T-helper 9 cell (primary cell): ENCODE measurements at places on chromosomes 7 and 10.

DNA sequence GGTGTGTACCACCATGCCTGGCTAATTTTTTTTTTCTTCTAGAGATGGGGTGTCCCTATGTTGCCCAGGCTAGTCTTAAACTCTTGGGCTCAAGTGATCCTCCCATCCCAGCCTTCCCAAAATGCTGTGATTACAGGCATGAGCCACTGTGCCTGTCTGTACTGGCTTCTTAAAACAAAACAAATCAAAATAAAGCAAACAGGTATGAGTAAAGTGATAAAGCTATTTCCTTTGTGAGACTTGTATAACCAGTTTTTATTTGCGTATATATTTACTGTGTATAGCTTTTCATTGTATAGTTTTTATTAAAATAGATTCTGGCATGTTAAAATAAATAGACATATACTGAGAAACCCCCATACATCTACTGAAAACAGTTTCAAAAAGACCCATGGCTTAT, 14.3 kb downstream of the LCOR start:
- DNase-seq, result no peak

GRCh38 chr7:127682140-127682539, 30.1 kb downstream of the SND1 start:
- DNase-seq, result no peak

DNA sequence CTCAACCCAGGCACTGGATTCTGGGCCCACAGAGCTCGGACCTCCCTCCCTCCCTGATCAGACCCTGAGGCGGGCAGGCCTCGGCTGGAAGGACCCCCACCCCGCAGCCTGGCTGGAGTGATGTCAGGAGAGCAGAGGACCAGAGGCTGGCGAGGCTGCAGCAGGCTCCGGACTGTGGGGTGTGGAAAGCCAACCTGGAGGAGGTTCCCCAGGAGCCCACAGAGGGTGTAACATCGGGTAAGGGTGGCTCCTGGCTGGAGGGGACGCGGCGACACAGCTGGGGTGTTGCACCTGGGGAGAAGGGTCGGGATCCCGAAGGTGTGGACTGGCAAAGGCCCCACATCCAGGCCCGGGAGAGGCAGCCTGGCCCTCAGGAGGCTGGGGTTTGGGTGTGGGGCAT, 8.9 kb upstream of the MICALL2 start:
- no peak for DNase-seq

DNA sequence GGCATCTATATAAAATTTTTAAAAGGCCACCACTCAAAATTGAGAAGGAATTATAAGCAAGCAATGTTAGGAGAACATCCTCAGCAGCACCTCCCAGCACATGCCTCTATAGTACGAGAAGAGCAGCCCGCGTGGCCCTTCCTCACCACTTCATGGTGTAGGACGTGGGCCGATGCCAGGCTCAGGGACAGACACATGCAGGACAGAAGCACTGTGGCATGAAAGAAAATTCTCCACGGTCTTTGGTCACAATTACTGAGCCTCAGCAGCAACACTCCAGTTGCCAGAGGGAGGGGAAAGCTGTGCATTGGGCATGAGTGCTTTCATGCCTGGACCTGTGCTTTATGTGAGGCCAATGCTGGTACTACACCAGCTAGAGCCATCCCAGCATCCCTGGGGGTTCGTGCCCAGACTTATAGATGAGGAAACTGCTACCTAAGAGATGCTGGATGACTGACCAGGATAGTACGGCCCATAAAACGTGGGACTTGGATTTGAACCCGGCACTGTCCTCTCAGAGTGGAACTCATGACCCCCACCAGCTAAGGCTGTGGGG, 164.7 kb downstream of the ADAM12 start:
- no peak for DNase-seq

- DNase-seq, result no peak
These were observed 187.4 kb downstream of the PHTF2 start for GRCh38 chr7:77985974-77986339.

DNA sequence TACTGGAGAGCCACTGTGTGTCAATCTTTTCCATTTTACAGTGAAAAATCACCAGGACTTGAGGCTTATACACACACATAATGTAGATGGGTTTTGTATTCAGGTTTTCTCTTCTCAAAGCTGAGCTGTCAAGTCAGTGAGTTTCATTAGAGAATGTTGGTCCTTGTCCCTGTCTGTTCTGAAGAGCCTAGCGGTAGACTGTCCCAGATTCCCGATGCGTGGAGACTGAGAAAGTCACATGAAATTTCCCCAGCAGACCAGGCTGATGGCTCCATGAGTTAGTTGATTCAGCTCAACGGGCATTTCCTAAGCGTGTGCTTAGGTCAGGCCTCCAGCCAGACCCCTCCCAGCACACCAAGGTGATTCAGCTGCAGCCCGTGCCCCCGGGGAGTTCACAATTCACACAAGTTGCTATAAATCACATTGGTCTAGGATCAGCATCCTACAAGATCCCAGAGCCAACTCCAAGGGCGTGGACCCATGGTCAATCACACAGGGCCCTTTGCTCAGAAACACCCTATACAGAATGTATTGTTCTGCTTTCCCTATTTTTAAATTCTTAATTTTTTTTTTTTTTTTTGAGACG, 17.2 kb downstream of the CHST15 start:
- DNase-seq, result no peak

DNA sequence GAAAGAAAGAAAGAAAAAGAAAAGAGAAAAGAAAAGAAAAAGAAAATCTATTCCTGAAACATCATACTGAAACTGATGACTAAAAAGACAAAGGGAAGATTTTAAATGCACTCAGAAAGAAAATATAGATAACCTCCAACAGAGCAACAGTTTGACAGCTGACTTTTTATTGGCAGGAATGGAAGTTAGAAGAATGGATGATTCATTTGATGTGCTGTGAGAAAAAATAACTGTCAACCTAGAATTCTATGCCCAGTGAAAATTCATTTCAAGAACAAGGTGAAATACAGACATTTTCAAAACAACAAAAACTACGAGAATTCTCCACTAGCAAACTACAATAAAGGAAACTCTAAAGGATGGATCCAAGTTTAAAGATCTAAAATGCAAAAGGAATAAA, 50.5 kb upstream of the HSPA12A start:
- no peak for DNase-seq

DNA sequence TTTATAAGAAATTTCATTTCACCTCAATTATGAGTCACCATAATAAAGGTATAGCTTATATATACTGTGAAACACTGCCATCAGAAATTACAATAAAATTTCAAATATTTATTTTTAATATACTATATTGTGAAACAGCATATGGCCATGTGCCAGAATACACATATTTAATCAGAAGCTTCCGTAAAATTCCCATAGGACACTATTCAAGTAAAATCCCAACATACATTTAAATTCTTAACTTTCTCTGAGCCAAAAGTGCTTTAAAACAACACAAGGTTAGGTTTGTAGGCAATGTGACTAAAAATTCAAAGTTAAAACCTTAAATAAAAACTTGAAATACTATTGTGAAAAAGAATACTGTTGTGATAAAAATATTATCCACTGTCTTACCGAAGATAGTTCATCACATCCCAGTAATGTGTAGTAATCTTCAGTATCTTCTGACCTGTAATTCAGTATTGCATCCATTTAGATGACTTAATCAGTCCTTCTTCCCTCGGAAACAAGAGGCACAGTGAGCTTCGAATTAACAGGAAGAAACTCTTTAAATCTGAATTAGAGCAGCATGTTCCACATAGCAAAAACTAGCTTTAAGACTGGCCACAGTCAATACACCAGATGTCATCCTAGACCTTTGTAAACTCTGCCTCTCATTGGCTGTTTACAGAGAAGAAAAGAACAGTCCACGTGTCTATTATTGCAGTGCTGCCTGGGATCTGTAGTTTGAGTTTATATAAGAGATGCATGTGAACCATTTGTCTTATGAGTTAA, at the start of gene DNAJC12:
TSS of gene DNAJC12 (minus strand) at position 648 of the 774 bp plus-strand sequence. CDS start at position 471, 177 bp downstream.
- no peak for DNase-seq

GRCh38 chr7:100726996-100727761, 6.2 kb upstream of the ZAN start:
- no peak for DNase-seq

DNA sequence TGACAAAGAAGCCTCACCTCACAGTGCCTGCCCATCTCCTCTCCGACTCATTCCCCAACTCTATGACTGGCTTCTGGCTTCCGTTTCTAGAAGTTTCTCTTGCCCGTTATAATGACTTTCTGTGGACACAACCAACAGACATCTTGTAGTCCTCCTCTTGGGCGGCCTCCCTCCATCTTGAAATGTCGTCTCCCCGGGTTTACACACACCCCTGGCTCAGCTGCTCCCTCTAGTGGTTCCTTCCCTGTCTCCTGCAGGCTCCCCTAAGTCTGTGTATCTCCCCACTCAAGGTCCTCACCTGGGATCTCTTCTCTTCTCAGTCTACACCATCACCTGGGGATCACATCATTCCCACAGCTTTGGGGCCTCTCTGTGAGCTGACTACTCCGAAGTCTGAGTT, 123.4 kb upstream of the NEBL start:
- DNase-seq, result no peak

DNA sequence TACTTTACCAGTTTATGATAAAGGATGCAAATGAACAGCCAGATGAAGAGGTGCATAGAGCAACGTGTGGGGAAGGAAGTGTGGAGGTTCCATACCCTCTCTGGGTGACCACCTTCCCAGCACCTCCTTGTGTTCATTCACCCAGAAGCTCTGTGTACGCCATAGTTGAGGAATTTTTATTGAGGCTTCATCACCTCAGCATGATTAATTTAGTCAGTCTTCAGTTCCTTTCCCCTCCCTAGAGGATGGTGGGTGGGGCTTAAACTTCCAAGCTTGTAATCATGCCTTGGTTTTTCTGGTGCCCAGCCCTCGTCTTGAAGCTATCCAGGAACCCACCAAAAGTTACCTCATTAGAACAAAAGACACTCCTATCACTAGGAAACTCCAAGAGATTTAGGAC, 162.7 kb downstream of the PLCE1 start:
- DNase-seq, result no peak

DNA sequence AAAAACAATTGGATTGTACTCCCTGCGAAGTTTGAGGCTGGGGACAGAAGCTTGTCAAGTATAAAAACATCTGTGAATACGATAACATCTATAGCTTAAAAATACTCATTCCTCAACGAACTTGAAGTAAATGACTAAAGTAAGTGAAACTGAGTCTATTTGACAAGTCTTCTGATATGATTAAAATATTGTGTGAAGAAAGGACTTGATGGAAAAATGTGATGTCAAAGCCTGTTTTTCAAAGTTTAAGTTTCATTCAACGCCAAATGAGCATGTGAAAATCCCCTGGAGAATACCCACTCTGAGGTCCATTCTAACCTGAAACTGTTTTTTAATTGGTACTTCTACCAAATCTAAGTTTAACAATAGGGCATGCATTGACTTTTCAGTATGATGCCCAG, 122.3 kb upstream of the MDFIC start:
- no peak for DNase-seq

DNA sequence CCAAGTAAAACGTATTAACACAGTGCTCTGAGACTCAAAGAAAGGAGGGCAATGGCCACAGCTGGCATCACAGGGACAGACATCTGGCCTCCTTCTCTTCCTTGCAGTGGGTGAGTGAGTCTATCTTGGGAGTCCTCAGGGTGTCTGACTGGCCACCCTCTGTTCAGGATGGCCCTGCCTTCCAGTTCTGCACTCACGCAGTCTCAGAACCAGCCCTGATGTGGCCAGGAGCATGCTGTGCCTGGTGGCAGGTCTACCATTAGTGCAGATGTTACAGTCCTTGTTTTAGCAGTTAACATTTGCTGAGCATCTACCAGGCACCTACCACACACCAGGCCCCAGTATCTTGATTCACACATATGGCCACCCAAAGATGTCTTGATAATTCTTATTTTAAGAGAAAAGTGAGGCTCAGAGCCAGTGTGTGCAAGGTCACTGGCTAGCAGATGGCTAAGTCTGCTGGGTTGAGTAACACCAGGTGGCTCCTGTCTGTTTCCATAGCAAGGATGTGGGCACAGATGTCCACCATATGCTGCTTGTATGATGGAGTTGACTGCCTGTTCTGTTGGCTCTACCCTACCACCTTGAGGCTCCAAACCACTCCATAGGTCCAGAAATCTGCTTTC, 23.2 kb upstream of the ARHGAP22 start:
- DNase-seq, result no peak

DNA sequence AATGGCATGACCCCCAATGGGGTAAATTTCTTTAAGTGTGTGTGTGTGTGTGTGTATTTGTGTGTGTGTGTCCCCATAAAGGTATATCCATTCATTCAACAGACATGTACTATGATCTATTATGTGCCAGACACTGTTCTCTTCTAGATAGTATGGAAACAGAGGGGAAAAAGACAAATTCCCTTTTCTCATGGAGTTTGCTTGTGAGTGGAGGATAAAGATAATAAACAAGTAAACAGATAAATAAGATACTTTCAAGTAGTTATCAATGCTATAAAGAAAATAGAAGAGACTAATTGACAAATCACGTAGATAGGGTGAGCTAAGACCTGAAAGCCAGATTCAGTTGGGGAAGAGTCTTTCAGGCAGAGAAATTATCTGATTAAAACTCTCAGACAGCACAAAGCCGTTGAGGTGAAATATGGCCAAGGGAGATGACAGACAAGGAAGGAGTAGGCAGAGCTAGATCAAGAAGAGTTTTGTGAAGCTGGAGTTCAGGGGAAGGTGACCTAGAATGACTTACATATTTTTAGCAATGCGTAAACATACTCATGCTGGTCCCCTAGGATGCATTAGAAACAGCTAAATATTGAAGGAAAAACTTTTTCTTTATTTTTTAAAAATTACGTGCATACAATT, 45.2 kb upstream of the DMTF1 start:
- DNase-seq, result no peak

DNA sequence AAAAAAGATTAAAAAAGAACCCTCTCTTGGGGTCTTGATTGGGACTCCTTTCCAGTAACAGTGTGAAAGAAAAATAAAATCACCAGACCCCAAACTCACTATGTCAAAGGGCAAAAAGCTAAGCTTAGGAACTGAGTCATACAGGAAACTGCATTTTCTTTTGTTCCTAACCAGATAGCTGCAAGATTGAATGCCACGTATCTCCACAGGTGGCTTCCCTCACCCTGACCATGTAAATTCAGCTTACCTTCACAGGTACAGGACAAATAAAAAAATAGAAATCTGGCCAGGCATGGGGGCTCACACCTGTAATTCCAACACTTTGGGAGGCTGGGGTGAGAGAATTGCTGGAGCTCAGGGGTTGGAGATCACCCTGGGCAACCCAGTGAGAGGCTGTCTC, 32.5 kb upstream of the EIF4H start:
- no peak for DNase-seq

- no peak for DNase-seq
These were observed 176.6 kb upstream of the PRKCQ start for GRCh38 chr10:6756716-6757115.
